ENCODE measurements at places on chromosomes 12 and 14.
A peak's percentile ranks its signal among the peaks of the same experiment; 100 is the strongest.

- DNase-seq: no peak
Observed at GRCh38 chr14:54440476-54440872, 700 bp downstream of the CNIH1 start.

DNA sequence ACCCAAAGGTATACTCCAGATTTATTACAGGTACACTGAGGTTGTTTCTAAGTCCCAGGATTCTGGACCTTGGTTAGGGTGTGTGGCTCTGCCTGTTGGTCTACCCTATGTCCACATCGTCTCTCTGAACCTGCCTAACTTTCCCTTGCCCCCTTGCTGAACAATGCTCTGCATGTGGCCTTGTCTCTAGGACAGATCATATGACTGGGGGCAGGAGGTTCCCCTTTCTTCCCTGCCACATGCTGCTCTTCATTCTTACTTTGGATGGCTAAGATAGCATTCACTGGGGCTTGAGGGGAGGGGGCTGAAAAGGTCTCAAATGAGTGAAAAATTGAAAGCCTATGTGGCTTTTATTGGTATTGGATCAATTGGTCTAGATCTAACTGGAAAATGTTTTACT, 49.2 kb downstream of the MBIP start:
- DNase-seq: no peak

DNA sequence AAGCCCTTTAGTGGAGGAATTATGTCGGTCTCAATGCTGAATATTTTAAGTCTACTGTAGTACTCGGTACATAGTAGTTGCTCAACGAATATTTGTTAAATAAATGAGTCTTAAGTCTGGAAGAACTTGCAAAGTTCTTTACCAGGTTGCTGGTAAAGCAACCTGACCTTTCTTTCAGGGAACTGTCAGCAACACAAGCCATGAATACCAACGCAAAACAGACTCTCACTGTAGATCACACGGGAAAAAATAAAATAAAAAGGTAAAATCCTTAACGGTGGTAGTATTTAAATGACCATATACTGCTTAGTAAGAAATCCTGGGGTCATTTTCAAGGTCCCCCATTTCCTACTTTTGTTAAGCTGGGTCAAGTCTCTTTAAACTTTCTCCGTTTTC, 447 bp upstream of the NUBPL start:
- no peak for DNase-seq

DNA sequence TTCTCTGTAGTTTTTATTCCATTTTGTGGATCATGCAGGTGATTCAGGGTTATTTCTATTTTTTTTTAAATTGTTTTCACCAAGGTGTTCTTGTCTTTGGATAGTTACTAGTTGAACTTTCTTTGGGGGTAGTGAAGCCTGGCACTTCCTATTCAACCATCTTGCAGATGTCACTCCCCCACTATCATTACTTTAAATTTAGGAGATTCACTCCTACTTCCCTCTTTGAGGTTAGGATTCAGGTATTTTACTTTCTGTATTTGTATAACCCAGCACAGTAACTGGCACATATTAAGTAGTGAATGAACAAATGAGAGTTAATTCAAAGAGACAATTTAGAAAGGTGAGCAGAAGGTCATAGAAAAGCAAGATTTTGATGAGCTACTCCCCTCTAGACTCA, 255.6 kb downstream of the ATP23 start:
- DNase-seq: no peak

DNA sequence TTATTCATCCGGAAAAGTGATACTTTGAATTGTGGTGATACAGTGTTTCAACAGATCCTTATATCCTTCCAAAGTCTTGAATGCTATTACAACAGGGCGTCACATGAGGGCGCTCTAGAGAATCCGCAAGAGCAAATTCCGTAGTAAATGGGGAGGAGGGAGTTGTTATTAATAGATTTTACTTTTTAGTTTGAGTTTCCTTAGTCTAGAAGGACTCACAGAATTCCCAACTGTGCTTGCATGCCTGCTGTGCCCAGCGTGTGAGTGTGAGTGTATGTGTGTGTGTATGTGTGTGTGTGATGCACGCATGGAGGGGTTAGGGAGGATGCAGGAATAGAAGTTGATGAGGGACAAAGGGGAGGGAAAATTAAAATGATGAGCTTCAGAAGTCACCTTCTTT, 375.3 kb downstream of the C12orf75 start:
- DNase-seq: peak; percentile 43

DNA sequence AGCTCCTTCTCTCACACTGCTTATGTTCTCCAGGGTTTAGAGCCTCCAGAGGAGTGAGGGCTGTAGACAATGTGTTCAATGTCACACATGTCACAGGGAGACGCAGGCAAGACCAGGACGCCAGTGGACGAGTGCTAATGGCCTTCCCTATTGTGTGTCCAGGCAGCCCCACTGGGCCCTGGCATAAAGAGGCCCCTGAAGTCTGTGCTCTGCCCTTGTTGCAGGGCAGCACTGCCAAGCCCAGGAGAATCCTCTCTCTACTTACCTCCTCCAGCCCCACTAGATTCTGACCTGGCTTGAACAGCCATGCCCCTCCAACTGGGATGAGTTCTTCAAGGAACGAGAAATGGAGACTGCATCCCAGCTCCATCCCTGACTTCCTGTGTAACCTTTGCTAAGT, 24.8 kb upstream of the TMEM106C start:
- DNase-seq: no peak
